Hypothalamus (tissue), 51 donors: ENCODE measurements at places on chromosomes 16 and 17.

GRCh38 chr16:84448444-84448843, 56.0 kb downstream of the MEAK7 start:
- no peak for DNase-seq

GRCh38 chr16:57729182-57729484, 6.4 kb upstream of the KATNB1 start:
- no peak for DNase-seq

DNA sequence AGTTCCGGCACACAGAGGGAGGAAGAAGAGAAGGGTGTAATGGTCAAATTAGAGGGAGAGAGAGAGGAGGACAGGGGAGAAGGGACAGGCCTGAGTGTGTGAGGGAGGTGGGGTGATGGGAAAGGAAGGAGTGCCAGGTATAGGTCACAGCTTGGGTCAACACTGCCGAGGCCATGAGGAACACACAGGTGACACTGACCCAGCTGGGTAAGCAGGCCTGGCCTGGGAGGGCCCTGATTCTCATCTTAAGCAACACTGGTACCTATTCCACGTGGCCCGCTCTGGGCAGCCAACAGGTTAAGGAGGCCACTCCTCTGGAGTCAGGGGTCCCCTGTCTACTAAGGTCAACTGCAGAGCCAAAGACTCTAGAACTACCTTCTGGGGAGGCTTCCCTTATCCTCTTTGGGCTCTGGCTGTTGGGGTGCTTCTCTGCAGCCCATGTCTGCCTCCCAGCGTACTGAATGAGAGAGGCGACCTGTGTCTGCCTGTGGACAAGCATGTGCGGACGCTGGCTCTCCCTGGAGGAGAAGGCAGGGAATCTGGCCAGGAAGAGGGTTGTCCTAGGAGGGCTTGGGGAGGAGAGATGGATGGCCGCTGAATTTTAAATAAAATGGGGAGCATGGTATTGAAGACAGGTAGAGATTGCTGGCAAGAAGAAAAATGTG, 57.6 kb downstream of the RGS9 start:
- no peak for DNase-seq

GRCh38 chr17:4947411-4948165, 742 bp downstream of the PFN1 start:
- peak; percentile 52 for DNase-seq

- no peak for DNase-seq
These were observed 3.4 kb downstream of the NDRG4 start for GRCh38 chr16:58503166-58503862.

DNA sequence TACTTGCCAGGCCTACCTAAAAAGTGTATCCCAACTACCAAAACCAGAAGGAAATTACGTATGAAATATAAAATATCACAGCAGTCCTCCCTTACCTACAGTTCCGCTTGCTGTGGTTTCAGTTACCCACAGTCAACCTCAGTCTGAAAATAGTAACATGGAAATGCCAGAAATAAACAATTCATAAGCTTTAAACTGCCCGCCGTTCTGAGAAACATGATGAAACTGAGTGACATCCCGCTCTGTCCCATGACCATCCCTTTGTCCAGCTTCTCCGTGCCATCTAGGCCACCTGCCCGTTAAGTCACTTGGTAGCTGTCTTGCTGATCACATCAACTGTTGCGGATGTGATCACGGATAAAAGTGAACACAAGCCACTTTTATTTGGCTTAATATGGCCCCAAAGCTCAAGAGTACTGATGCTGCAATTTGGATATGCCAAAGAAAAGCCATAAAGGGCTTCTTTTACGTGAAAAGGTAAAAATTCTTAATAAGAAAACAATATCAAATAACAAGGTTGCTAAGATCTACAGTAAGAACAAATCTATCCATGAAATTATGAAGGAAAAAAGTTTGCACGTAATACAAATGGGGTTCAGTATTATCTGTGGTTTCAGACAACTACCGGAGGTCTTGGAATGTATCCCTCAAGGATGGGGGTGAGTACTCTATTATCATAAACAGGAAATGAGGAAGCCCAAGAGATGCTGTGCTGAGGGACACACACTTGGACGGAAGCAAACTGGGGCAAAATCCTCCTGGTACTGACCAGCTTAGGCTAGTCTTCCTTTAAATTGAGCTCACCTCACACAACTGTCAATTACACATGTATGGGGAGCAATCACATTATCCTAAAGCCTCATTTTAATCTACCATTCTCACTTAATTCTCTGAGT, 8.2 kb downstream of the USP22 start:
- no peak for DNase-seq

GRCh38 chr17:61605692-61606091, 14.7 kb upstream of the NACA2 start:
- no peak for DNase-seq

- no peak for DNase-seq
These were observed at the start of gene RAPGEFL1 for GRCh38 chr17:40177275-40177874. TSS of gene RAPGEFL1 (plus strand) at chr17:40177470. CDS start at chr17:40177862, 392 bp downstream.

DNA sequence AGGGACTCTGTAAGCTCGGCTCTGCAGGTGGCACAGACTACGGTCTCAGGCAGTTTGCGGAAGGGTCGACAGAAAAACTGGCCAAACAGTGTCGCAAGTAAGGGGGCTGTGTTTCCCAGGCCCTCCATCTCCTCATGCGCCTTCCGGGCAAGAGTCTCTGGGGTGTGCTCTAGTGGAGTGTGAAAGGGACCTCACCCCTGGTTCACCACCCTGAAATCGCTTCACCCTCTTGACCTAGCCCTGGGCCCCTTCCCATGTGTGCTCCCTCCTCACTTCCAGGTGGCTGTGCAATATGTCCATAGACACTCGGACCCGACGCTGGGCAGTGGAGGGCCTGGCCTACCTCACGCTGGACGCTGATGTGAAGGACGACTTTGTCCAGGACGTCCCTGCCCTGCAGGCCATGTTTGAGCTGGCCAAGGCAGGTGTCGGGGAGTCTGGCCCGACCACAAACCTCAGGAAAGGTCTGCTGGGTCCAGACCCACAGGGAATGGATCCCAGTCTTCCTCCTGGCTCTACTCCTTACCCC, 22.3 kb downstream of the UNC45B start:
- DNase-seq = no peak

DNA sequence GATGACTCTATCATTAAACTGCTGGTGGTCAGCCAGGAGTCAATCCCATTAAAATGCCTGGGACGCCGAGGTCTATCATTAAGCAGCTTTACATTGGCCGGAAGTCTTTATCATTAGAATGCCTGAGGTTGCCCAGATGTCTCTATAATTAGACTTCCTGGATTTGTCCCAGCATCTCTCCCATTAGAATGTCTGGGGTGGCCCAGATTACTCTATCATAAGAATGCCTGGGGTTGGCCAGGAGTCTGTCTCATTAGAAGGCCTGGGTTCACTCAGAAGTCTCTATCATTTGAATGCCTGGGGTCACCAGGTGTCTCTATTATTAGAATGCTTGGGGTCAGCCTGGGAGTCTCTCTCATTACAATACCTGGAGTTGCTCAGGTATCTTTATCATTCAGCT, 2227.2 kb downstream of the TP53TG3F start:
- no peak for DNase-seq

- no peak for DNase-seq
These were observed 17.0 kb downstream of the GFOD2 start for GRCh38 chr16:67702130-67702529.

GRCh38 chr17:52410781-52411180, 252.3 kb upstream of the CA10 start:
- DNase-seq = no peak

DNA sequence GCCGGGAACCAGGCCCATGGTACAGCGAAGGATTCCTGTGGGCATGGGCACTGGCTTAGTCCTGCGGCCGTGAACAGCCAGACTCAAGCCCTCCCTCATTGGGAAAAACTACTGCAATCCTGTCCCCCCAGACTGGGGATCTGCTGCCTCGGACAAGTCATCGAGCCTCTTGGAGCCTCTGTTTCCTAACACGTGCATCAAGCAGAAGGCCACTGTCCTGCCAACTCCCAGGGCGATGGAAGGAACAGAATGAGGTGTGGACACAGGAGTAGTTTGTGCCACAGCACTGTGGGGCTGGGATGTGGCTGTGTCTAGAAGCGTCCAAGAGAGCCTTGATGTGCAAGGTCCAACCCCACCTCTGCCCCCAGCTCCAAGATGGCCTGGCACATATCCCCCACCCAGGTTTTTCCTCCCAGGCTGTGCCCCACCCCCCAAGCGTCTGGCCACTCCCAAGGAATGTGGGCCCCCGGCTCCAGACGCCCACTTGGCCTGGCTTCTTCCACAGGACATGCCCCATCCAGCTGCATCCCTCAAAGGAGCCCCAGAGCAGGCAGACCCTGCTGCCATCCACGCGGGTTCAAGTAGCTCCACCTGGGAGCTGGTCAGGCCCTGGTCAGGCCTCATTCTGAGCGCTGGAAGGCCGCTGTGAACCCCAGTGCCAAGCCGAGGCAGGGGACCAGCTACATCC, 3.4 kb downstream of the CAMKK1 start:
- no peak for DNase-seq

DNA sequence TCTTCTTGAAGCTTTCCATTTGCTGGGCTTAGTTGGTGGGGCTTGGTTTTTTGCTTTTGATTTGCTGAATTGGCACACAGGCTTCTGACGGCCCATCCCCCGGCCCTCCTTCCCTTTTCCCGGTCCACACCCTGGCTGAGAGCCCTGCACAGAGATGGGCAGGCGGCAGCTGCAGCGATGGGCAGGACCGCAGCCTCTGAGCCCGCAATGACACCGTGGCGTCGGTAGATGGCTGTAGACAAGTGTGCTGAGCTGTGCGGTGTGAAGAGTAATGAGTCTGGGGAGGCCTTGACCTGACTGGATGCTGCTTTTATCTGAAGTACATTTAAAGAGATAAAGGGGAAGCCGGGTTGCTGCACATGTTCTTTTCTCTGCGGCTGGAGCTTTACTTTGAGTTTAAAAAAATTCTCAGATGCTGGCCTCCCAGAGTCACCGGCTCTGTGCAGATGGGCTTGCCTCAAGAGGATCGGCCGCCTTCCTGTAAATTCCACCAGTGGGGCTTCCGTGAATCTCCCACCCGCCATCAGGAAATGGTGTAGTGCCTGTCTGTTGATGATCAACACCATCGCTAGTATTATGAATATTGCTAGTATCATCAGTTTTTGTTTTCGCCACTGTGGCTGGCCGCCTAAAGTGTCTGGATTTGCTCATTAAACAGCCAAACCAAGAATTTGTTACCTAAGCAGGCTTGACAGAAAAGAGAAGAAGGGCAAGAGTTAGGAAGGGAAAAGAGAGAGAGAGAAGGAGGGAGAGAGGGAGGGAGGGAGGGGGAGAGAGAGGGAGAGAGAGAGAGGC, 245.6 kb upstream of the RBFOX1 start:
- peak; percentile 3 for DNase-seq

- DNase-seq = no peak
These were observed 4.5 kb upstream of the PHKG2 start for GRCh38 chr16:30743716-30744115.

- no peak for DNase-seq
These were observed 5.4 kb upstream of the TOP2A start for GRCh38 chr17:40422990-40423633.

GRCh38 chr16:31214708-31215286, 878 bp downstream of the TRIM72 start:
- DNase-seq = no peak

GRCh38 chr16:14455573-14455972, 174.5 kb downstream of the PARN start:
- DNase-seq = no peak

GRCh38 chr17:43549496-43549895, 3.4 kb upstream of the ETV4 start:
- DNase-seq = no peak

DNA sequence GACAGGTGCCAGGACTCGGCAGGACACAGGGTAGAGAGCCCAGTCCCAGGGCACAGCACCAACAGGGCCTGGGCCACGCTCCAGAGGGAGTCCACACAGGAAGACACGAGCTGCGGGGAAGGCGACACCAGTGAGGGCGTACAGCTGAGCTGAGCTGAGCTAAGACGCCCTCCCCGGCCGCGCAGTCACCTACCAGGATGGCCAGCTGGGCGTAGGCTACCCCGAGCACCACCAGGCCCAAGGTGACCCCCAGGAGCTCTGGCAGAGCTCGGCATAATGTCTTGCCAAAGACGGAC, 42.6 kb downstream of the TSC2 start:
- DNase-seq = no peak

DNA sequence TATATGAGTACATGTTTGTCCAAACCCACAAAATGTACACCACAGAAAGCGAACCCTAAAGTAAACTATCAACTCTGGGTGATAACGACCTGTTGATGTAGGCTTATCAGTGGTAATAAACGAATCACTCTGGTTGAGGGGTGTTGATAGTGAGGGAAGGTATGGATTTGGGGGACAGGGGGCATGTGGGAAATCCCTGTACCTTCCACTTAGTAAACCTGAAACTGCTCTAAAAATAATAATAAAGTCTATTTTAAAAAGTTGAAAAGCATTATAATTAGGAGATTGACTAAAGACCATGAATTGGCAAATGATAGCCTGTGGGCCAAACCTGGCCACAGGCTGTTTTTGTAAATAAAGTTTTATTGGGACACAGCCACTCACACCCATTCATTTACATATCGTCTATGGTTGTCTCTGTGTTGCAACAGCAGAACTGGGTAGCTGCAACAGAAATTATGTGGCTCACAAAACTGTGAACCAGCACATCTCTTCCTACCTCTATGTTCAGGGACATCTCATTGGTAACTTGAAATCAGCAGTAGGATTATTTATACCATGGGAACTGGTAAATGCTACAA, 85.5 kb upstream of the CDYL2 start:
- no peak for DNase-seq

- no peak for DNase-seq
These were observed 6.1 kb downstream of the DBNDD1 start for GRCh38 chr16:90012991-90013745.

- DNase-seq = no peak
These were observed 12.5 kb downstream of the TIMM22 start for GRCh38 chr17:1009229-1010085.

GRCh38 chr17:77427391-77427991, 286.7 kb downstream of the SEC14L1 start:
- DNase-seq = no peak

GRCh38 chr16:74160759-74161158, 135.9 kb upstream of the PSMD7 start:
- DNase-seq = no peak

GRCh38 chr17:58336456-58337209, 8.0 kb upstream of the TSPOAP1 start:
- DNase-seq = no peak

DNA sequence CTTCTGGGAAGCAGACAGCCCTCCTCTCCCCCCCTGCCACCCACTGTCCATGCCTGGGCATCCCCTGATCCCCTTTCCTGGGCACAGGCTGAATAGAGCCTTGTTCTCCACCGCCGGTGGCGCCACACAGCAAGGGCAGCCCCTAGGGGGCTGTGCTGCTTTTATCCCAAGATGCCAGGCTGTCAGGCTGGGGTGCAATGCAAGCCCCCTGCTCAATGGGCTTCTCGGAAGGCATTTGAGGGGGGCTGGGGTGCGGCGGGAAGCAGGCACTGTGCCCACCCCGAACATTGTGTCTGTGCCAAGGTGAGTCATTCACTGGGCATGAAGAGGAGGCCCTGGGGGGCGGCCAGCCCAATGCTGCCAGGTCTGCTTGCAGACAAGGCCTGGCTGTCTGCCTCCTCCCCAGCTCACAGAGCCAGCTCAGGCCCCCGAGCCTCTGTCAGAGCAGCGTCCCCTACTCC, 1.5 kb upstream of the GFAP start:
- peak; percentile 91 for DNase-seq
